Activated CD8-positive, alpha-beta memory T cell treated with anti-CD3 and anti-CD28 coated beads, Interleukin-2, amount 10 ng/mL, durations not matched to agents 7 days and 5 days (primary cell): ENCODE measurements at places on chromosomes 5 and 9.

- no peak for DNase-seq
Observed at GRCh38 chr5:133992429-133993155, 12.2 kb downstream of the VDAC1 start.

GRCh38 chr5:132680780-132681475 is 7.1 kb downstream of the IL4 start:
- DNase-seq = no peak

DNA sequence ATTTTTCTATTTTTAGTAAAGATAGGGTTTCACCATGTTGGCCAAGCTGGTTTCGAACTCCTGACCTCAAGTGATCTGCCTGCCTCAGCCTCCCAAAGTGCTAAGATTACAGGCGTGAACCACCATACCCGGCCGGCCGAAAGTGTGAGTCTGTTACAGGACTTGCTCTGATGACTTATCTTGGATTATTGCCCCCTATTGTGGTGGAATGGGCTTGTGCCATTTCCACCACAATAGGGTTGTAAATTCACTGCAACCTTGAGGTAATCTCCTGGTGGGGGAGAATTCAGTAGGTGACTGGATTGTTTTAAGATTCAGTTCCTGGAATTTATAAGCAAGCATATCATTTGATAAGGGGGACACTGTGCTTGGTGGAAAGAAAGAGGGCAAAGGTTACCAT is 15.0 kb upstream of the HMGCR start:
- no peak for DNase-seq

DNA sequence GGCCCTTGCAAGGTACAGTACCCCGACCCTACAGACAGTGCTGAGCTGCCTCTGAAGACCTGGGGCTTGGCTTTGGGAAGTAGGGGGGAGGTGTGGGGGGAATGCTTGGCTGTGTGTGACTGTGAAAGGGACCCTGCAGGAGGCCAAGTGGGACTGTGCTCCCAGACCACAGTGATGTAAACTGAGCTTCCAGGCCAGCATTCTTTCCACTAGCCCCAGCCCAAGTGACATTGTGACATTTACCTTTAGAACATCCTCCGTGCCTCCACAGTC is 31.2 kb downstream of the HMCN2 start:
- DNase-seq = no peak

DNA sequence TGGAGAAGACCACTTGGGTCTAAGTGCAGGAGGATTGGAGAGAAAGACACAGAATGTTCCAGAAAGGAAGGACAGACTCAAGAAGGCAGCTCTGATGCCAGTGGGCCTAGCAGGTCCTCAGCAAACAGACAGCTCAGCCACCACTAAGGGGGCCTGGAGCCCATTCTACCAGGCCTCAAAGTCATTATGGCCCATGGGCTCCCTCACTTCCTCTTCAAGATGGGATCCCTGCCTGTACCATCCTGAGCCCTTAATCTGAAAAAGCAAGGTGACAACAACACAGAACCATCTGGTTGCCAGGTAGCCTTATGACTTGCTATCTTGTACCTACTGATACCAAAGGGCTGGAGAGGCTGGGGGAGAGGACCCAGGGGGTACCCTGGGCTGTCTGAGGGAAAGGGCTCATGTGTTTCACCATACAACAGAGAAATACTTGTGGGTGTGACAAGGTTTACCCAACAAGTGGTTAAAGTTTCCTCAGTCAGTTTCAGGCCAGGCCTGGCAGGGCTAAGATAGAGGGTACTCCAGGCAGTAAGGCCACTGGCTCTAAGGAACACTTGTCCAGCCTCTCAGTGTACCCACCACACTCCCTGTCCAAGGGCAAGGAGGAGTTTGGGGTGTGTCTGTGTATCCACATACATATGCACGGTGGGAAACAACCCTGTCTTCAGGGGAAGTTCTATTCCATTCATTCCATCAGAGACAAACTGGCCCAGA is 30.7 kb downstream of the TCF7 start:
- no peak for DNase-seq

- DNase-seq = no peak
Observed at GRCh38 chr9:96581786-96582185, 37.9 kb downstream of the CDC14B start.

DNA sequence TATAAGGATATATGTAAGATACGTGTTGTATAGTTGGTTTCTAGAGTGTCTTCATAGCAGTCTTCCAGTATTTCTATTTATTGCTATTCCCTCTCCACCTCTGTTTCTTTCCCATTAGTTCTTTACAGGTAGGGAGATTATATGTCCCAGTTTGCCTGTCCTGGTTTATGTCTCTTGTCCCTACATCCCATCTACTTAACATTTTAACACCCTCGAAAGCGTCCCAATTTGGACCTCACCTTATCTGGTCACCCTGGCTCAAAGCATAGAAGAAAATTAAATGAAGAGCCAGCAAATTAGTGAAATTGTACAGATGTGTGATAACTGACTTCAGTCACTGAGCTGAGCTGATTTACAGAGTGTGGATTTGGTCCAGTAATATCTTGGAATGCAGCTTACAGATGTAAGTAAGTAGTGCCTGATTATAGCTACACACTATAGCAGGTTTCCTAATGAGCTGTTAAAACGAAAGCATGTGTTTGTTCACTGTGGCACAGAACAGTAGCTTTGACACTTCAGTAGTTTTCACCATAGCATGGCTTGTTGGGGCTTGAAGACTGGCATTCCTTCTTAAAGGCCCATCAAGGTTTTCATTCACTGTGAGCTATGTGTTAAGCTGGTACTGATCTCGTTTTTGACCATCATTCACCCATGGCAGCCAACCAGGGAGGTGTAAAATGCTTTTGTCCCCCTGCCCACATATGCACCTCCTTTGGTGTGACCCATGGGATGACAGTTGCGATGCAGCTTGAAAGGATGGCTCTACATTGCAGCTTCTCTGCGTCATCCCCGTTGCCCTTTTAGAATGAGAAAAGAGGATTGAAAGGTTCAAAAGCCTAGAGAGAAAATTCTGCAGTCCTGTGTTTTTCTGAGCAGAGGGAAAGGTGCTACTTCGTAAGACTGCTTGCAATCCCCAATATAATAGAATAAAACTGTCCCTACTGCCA is 192.1 kb upstream of the DMRT1 start:
- DNase-seq = no peak

- DNase-seq = peak; percentile 28
Observed at GRCh38 chr5:176894298-176894697, 4.8 kb downstream of the HK3 start.

DNA sequence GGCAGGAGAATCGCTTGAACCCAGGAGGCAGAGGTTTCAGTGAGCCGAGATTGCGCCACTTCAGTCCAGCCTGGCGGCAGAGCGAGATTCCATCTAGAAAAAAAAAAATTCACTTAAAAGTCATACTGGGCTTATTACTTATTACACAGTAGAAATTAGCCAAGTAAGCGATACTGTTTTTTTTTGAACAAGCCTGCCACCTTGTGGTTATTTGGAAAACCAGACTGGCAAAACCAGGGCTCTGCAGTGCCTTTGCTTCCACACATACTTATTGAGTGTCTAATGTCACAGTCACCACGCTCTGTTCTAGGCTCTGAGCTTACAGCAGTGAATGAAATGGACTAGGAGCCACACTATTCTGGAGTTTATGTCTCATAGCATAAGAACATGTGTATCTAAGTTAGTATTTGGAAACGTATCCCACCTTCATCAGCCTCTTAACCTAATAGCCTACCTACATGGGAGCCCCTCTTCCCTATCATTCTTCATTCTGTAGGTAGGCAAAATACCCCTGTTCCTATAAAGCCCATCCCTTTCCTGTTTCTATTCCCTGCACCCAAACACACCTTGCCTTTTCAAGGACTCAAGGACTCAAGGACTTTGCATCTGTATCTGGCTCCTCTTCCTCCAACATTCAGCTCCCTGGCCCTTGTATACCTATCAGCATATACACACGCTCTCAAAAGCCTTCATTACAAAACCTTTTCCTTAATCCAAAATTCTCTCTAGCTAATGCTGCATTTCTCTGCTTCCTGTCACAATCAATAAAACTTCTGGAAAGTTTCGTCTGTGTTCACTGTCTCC is 13.9 kb upstream of the BASP1 start:
- DNase-seq = no peak

- no peak for DNase-seq
Observed at GRCh38 chr5:79872291-79872690, 118.8 kb downstream of the MTX3 start.

GRCh38 chr5:111776913-111777781 is 20.2 kb upstream of the NREP start:
- no peak for DNase-seq

GRCh38 chr9:107548298-107549142 is 59.0 kb upstream of the KLF4 start:
- no peak for DNase-seq

DNA sequence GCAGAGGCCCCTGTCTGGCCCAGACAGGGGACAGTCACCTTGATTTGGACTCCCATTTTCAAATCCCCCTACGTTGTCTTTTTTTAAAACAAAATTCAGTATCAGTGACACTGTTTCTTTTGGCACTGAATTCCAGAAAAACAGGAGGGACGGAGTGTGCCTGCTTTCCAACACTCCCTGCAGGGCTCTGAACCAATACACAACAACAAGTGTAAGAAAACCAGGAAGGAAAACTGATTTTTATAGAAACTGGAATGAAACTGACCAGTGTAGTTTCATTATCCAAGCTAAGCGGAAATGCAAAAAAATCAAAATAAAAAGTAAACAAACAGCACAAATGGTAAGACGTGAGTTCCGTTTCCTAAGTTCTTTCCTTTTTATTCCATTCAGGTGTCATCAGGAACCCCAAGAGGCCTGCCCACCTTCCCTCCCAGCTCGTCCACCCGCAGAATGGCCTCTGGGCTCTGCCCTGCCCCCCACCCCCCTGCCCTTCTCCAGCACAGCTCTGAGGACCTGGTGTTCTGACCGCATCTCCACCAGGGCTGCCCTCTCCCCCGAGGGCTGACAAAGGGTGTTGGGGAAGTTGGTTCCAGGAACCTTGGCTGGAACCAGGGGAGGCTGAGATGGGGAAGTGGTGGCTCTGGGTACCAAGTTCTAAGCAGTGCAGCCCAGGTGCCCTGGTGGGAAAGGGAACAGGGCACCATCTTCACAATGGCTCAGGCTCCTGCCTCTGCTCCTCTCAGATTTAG is 73.6 kb downstream of the PSD2 start:
- DNase-seq = no peak
